ENCODE measurements at places on chromosomes 12 and 14. TPM values are rescaled to one million over a fixed set of nuclear protein-coding genes. Genes with fewer than 3 reads are reported as not detected.

DNA sequence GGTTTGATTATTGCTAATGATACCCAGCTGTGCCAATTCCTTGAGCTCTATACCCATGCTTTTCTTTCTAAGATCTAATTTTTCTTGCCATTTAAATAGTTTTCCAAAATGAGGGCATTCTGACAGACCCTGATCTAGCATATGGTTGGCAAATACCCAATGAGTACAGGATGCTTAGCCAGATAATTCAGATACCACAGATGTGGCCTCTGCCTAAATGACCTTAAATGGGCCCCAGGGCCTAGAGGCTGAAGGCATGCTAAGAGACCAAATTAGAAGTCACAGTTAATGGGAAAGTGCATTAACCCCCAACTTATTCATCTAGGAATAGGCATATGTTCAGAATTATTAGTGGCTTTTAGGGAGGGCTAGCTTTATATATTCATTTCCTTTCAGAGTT is 122.3 kb upstream of the CNOT2 start:
- DNase-seq, result no peak

DNA sequence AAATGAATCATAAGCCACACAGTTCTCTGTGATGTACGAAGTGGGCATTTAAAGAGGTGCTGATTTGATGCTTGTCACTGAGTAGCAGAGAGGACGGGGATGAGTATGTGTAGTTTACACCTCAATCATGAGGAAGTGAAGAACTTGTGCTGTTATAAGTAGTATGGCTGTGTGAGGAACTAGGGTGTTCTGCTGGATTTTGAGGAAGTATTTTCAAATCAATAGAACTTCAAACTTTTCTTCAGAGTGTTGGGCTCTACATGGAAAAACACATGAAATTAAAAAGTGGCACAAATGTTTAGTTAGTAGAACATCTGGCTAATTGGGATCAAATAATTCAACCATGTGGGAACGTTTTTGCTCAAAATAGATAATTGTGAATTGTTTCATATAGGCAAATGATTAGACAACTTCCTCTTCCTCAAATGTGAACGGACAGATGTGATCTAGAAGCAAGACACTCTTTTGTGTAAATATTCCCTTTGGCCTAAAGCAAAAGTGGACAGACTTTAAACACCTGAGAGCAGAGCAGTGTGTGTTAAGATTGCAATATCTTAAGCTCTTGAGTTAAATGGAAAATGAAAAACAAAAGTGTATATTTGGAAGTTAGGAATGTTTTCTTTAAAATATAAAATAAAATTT is 168.5 kb downstream of the NAV3 start:
- no peak for DNase-seq

DNA sequence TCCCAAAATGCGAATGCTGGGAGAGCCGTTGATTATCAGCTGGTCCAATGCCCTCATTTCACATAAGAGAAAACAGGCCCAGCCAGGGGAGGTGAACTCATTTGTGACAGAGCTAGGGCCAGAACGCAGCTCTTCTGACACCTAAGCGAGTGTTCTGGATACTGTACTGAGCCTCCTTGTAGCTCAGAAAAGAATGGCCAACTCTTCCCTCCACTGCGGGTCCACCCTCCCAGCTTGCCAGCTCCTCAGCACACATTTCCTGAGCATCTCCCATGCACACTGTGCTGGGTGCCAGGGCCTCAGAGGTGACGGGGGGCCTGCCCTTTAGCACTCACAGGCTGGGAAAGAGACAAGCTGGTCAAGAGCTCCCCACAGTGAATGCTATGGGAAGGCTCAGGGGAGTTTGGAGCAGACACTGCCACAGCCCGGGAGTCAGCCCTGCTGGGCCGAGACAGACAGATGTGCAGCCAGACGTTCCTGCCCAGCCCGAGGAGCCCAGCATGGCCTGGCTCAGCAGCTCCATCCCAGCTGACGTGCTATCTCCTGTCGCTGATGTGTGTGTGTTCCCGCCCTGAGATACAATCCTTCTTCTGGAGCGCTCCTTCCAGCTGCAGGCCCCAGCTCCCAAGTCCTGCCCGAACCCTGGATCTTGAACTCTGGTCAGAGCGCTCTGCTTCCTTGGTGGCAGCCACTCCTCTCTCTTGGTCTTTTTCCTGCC is 3.5 kb downstream of the CMTM5 start:
- DNase-seq, result peak; percentile 74

FSCB gene
- not detected for total RNA-seq

- no peak for DNase-seq
Measured at GRCh38 chr12:14803830-14804160, 325 bp downstream of the C12orf60 start.

DNA sequence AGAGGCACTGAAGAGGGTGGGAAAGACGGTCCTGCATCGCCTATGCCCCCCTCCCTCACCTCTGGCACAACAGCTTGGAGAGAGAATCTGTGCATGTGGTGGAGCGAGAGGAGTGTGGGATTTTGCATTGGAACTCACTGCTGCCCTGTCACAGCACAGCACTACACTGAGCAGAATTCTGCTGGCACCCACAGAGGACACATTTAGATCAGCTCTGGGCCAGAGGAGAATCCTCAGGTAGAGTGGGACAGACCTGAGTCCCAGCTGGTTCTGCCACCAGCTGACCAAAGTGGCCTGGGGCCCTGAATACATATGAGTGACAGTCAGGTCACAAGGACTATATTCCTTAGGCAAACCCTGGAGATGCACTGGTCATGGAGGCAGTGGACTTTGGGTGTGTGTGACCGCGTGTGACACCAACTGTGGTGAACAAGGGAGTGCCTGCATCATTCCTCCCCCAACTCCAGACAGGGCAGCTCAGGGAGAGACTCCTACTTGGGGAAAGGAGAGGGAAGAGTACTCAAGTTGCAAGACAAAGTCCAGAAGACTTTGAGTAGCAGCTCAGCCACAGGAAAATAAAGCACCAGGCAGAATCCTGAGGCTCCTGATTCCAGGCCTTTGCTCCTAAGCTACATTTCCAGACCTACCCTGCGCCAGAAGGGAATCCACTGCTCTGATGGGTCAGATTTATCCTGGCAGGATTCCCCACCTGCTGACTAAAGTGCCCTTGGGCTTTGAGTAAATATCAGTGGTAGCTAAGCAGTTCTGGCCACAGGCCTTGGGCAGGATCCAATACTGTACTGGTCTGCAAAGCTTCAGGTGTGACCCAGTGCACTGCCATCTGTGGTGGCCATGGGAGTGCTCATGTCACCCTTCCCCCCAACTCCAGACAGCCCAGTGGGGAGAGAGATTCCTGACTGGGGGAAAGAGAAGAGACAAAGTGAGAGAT is 10.6 kb upstream of the ACOT1 start:
- peak; percentile 34 for DNase-seq

MAP3K12 gene
- 9.6 TPM for total RNA-seq

SIRT4 gene
- 5.4 TPM for total RNA-seq

DNA sequence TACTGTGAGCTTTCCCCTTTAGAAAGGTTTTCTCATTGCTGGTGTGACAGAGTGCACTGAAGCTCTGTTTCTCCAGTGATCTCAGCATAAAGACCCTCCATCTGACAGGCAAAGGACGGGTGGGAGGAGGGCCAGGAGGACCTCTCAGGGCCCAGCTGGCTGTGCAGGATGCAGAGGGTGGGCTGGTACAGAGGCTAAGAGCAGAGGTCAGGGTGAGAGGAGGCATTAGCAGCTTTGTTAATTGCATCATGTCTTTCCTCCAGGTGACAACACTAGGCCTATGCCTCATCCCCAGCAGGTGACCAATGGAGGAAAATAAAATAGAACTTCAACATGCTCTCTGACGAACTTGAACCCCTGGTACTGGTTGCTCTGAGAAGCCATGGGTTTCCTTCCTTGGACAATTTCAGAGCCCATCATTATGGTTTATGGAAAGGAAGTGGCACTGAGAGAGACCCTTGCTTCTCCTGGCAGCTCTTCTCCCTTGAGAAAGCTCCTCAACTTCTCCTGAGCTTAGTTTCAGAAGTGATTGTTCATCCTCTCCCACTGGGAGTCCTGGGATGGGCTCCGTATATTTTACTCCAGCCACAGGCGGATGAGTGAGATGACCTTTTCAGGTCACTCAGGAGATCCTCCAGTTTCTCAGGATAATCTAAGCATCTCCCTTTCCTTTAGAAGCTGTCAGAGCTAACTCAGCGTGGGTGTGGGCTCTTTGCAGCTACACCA is 45.8 kb upstream of the ATP23 start:
- peak; percentile 57 for DNase-seq

Data from right cardiac atrium (tissue), 5 donors.